Stimulated activated CD4-positive, alpha-beta T cell treated with anti-CD3 and anti-CD28 coated beads, TNF-alpha, amount 100 ng/mL, for 1 hour (primary cell): ENCODE measurements at places on chromosomes 13 and 19.

GRCh38 chr13:80469105-80469852 lies 128.4 kb upstream of the SPRY2 start:
- no peak for DNase-seq

DNA sequence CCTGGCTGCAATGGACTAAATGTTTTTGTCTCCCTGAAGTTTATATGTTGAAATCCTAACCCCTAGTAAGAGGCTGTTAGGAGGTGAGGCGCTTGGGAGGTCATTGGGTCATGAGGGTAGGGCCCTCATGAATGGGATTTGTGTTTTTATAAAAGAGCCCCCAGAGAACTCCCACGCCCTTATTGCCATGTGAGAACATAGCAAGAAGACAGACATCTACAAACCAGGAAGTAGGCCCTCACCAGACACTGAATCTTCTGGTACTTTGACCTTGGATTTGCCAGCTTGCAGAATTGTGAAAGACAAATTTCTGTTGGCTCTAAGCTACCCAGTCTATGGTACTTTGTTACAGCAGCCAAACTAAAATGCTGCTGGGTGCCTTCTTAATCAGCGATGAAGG lies 96.1 kb upstream of the SPATA13 start:
- DNase-seq = no peak

DNA sequence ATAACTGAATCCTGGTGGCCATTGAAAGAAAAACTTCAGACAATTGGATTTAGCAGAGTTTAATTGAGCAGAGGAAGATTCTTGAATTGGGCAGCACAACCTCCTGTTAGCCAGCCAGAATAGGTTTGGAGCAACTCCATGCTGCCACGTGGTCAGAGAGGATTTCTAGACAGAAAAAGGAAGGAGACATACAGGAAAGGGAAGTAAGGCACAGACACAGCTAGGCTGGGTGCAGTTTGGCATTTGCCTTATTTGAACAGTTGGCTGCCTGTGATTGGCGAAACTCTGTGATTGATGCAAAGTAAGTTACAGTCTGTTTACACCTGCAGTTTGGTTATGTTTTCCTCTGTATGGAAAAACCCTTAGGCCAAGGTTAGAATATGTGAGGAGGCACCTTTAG lies 85.8 kb upstream of the SPATA13 start:
- DNase-seq = no peak

DNA sequence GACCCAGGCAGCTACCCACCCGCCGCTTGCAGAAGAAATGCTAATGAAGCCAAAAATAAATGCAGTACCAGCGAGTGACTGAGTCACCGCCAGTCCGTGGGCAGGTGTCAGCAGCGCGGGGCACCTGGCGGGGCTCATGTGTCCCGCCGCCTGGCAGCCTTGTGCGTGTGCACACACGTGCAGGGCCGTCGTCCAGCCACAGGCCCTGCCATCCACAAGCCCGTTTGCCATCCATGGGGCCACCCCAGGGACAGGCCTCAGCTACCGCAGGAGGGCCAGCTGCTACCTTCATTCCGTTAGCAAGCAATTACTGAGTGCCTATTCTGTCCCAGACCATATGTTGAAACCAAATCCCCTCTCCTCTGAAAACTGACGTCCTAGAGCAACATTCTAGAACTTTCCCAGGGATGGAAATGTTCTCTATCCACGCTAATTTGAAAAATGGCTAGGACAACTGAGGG lies 20.5 kb downstream of the NCAN start:
- no peak for DNase-seq
